Stimulated activated CD4-positive, alpha-beta T cell treated with anti-CD3 and anti-CD28 coated beads, Interleukin-1b, Interleukin-23, amount 100 ng/mL, for 1 hour (primary cell): ENCODE measurements at places on chromosomes 2 and 18.

- DNase-seq, result no peak
These were observed 27.4 kb upstream of the CHAC2 start for GRCh38 chr2:53740170-53740569.

GRCh38 chr18:80010551-80010906, 22.2 kb upstream of the TXNL4A start:
- no peak for DNase-seq

- no peak for DNase-seq
These were observed 75.5 kb downstream of the SNTG2 start for GRCh38 chr2:1026141-1026540.

DNA sequence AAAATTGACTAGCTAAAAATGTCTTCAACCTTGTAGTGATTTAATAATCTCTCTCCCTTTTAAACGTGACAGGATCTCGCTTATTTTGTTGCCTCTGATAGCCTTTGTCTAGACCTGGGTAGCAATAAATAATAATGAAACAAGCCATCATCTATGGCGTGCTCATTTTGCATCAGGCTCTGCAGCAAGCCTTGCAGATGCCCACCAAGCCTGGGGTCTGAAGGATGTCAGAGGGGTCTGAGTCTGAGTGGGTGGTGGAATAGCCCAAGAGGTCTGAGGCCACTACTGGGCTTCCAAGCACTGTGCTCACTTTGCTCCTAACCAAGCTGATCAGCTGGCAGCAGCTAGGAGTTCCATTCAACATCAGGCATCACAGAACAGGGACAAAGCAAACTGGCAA, 109.4 kb downstream of the GYPC start:
- DNase-seq, result no peak

DNA sequence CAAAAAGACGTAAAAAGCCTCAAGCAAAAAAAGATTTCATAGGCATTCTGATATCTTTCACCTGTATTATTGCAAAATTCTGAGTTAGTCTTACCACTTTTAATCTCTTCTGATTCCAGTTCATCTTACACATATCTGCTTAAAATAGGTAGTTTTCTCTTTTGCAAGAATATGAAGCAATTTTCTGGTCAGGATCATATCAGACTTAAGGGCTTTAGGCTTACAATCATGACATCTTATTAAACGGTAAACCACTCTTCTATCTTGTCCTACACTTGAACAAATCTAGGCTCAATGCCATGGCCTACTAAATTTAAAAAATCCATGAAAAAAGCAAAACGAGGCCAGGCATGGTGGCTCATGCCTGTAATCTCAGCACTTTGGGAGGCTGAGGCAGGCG, 50.1 kb upstream of the GAREM1 start:
- no peak for DNase-seq
